NAMALWA (cell line): ENCODE measurements at places on chromosomes 2 and 18.

GRCh38 chr2:65055422-65056214 is 598 bp upstream of the CEP68 start:
- DNase-seq, result peak; percentile 86

- DNase-seq, result no peak
These were observed 138.8 kb downstream of the TRIB2 start for GRCh38 chr2:12855508-12855907.

DNA sequence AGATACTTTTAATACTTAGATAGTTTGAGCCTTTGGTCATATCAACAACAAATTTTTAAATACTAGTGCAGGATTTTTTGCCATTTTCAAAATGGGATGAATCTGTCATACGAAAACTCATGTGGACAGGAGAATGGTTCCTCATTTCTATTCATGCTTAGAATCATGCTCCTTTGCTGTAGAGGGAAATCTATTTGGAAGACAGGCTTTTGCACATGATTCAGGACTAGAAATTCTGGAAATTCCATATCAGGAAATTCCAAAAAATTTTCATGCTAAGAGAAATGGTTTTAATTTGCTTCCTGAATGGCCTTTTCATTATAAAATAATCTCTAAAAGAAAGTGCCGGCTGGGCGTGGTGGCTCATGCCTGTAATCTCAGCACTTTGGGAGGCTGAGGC is 39.3 kb downstream of the MOGAT1 start:
- DNase-seq, result no peak

DNA sequence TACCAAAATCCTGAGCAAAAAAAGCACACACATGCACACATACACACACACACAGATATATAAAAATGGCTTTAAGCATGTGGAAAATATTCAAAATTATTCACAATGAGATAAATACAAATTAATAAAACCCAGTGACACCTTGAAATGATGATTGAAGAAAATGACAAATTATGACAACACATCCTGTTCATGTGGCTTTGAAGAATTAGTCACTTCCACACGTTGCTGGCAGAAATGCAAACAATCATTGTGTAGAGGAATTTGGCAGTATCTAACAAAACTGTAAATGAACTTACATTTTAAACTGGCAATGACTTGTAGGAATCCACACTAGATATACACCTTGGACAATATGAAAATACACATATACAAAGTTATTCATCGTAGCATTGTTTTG is 95.8 kb upstream of the RGPD4 start:
- DNase-seq, result no peak

- DNase-seq, result no peak
These were observed 5.1 kb downstream of the CPS1 start for GRCh38 chr2:210561475-210561874.

DNA sequence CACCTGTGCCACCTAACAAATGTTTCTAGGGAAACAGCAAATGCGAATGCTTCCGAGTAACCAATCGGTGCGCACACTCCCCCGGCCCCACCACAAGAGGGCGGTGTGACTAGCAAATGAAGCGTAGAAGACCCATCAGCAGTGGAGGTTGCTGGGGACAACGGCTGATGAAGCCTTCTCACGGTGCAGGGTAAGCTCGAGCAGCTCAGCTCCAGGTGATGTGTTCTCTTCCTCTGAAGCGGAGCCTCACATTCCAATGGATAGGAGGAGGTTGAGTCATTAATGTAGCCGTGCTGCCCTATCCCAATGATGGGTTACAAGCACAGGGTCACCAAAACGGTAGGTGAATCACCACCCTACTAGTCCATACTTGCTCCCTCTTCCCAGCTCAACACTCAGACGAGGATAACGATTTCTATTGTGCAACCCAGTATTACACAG is 127.6 kb upstream of the TWIST2 start:
- DNase-seq, result peak; percentile 42

DNA sequence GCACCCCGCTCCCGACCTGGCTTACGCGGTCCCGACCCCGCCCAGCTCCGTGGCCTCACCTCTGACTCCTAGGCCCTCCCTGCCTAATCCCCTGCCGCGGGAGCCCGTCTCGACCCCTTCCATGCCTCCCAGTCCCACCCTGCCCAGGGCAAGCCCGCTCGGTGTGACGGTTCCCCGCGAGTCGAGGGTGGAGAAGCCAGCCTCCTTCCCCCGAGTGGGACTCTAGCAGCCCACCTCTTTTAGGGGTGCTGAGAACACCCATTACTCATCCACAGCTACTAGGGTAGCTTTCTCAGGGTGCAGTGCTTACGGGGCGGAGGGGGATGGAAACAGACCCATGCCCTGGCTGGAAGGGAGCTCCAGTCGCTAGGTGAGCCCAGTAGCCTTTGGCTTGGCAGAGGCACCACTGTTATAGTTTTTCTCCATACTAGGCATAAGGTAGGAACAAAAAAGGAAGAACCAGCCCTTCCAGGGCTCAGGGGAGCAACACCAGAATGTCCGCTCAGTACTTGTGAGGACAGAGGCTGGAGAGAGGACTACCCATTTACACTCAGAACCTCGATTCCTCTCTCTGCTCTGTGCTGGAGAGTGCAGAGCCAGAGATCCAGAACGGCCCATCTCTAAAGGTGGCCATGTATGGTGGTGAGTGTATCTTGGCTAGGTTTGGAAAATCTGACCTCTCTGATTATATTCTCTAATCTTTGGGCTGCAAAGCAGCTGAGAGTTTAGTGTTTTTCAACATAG is 606 bp downstream of the AGBL5 start:
- peak; percentile 43 for DNase-seq

GRCh38 chr2:40434731-40435271 is 17.1 kb downstream of the SLC8A1 start:
- no peak for DNase-seq

DNA sequence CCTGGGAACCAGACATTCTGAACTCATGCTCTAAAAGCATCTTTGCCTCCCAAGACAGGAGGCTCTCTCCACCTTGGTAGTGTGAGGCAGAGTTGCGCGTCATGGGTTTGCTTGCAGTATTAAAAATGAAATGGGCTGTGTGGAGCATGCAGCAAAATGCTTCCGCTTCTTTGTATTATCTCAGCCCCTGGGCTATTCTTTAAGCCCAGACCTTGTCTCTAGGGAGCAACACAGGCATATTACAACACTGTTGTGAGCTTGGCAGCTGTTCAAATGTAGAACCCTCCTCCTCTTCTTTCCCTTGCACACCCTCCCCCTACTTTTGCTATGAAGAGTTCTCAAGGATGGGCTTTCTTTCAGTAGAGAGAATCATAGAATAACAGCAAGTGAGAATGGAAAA is 185.1 kb upstream of the LHCGR start:
- DNase-seq, result no peak

DNA sequence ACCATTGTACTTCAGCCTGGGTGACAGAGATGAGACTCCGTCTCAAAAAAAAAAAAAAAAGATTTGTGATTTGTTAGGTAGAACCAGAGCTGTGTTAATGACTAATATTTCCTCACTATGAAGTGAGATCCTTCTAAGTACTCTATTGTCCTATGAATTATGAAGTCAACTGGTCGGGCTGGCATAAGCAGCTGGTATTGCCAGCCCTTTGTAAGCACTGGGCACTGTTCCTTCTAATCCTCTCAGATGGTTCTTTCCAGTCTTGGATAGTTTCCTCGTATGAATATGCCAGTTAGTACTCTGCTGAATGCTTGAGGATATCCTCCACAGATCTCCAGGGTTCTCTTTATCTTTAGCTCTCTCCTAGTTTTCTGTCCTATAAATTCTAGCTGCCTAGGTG is 223.1 kb upstream of the SP5 start:
- DNase-seq, result no peak

DNA sequence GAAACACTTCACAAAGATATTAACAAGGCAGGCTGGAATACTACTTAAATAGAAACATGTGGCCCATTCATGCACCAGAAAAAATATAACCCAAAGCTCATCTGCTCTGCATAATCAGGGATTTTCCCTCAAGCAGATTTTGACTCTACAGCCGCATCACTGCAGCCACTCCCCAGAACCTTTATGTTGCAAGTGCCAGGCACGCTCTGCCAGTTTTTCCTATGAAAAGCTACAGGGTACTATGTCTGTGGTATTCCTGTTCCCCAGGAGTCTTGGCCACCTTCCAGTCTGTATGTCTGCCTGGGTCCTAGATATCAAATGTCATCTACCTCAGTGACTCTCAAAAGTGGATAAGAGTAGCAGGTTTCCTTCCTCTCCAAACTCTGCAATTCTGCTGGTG is 3.8 kb downstream of the COA5 start:
- DNase-seq, result no peak

DNA sequence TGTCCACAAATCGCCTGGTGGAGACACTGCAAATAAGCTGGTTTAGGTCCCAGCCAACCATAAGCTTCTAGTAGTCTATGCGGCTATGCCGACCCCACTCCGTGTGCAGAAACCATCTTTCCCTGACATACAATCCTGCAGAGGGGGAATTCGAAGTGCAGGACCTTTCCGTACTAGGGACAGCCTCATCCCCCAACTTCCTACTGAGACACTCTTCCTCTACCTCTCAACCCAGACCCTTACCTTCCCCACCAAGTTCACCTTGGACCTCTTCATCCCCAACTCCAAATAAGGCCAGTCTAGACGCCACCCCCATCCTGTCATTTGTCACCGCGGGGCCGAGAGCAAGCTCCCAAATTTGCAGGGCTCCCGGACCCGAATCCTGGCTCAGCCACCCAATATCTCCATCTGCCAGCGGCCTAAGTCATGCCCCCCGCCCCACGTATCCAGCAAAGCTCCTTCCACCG is 496 bp downstream of the SUCLG1 start:
- peak; percentile 27 for DNase-seq

GRCh38 chr2:23637011-23637778 is 252.2 kb downstream of the KLHL29 start:
- no peak for DNase-seq

- DNase-seq, result no peak
These were observed 86.7 kb downstream of the NRP2 start for GRCh38 chr2:205768815-205769494.

DNA sequence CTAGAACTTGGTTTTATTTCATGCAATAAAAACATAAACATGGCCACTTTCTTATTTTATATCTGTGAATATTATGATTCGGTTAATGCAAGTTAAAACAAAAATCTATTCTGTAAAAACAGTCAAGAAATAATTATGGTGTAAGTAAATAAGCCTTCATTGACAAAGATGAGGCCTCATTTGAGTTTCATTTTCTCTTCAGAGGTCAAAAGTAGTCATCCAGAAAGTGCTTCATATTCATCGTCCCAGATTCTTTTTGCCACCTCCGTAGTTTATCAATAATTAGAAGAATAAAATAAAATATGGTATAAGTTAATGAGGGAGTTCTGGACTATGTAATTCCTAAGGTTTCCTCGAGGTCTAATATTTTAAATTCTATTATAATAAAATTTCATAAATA is 19.4 kb upstream of the HNRNPA3 start:
- no peak for DNase-seq

DNA sequence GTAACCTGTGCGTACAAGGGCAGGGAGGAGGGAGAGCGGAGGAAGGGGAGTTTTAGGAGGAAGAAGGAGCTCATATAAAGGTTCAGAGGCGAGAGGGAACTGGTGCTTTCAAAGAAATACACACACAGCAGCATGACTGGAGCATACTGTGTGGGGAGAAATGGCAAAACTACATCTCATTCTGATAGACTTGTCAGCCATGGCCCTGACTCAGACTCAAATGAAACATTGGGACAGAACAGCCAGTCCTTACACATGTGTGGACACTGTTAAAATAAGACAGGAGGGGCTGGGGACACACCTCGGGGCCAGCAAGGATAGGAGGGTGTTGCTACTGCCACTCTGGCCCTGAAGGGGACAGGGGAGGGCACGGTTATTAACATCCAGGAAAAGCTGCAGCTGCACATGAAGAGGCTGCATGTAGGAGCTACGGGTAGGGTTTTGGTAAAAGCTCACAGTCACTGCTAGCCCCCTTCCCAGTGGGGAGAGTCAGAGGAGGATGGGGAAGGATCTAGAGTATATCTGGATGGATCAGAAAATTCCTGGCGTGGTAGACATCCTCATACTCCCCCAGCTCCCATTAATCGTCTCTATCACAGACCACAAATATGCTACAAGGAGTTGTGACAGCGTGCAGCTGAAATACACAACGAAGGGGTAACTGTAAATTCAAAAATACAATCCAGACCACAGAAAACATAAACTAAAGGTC is 110.5 kb downstream of the GATA6 start:
- no peak for DNase-seq

GRCh38 chr2:163943403-163944346 is 207.9 kb upstream of the FIGN start:
- DNase-seq, result no peak

DNA sequence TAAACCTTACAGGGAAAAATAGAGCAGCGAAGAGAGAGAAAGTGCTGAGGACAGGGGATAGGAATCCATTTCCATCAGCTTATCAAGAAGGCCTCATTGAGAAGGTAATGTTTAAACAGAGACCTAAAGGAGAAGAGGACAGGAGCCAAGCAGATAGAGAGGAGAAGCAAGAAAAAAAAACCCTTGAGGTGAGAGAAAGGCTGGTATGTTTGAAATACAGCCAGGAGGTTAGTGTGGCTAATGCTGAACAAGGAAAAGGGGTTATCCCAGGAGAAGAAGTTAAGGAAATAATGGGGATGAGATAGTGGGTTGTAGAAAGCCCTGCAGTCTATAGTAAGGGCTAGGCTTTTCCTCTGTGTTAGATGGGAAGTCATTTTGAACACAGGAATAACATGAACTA is 90.8 kb downstream of the GRB14 start:
- no peak for DNase-seq

DNA sequence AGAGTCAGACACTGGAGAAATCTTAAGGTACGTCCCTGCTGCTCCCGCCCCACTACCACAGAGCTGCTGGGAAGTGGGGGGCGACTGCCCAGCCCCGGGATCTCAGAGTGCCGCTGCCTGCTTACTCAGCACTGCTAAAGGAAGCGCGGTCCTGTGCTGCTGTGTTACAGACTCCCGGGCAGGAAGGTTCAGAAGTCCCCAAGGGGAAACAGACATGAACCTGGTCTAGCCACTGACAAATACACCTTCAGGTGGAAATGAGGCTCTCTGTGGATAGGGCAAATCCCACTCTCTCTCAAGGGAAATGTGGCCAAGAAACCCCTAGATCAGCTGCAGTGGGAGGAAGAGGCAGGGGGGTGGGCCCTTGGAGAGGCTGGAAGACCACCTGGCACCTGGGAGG is 13.7 kb downstream of the MTERF4 start:
- DNase-seq, result no peak

DNA sequence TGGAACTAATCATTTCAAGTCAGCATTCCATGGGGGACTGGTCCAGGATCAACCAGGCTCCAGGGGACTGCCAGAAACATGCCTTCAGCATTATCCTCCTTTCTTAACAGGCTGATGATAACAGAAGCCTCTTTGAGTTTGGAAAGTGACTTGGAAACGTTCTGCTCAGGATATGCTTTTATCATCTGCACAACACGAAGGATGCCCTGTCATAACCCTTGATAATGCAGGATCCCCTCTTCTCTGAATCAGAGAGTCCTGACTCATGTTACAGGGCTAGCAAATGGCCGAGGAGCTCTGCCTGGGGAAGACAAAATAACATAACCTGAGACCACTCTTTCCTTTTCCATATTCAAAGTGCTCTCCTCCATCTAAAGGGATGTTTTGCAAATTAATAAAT is 6.7 kb downstream of the SCYGR3 start:
- no peak for DNase-seq
